ENCODE measurements at places on chromosomes 3 and 15.

DNA sequence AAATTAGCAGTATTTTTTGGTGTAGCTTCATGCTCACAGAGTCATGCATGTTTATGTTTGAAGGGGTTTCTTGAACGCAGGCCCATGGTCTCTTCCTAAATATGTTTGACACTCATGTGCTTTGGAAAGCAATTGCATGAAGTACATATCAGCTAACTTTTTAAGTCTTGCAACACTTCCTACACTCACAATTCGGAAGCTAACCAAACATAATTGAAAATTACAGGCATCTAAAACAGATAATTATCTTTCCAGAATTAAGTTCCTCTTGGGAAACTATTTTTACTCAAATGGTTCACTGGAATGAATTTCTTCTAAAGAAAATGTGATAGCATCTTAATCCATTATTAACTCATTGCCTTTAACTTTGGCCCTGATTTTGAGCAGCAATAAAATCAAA lies 438.9 kb downstream of the RAP2B start:
- H3K4me3 ChIP-seq, result no peak overlapping the region
- H3K36me3 ChIP-seq, result no peaks in the 10 kb centered on the region

DNA sequence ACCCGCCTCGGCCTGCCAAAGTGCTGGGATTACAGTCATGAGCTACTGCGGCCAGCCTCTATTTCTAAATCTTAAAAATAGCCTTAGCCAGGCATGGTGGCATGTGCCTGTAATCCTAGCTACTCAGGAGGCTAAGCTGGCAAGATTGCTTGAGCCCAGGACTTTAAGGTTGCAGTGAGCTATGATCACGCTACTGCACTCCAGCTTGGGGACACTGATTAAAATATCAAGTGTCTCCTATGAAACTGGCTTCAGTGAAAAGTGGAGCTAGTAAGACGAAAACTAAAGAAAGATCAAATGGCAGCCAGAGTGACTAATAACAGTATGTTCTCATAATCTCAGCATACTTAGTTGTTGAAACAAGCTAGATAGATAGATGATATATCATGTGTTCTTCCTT lies 112.5 kb downstream of the STT3B start:
- H3K27ac ChIP-seq, result no peak overlapping the region
- H3K4me3 ChIP-seq, result no peak overlapping the region
- H3K36me3 ChIP-seq, result peaks cover 72% of the 10 kb centered on the region
- H3K4me1 ChIP-seq, result no peaks in the 10 kb centered on the region

- H3K4me1 ChIP-seq, result no peaks in the 10 kb centered on the region
- H3K27ac ChIP-seq, result no peak overlapping the region
- no peak for DNase-seq
- H3K36me3 ChIP-seq, result no peaks in the 10 kb centered on the region
- H3K4me3 ChIP-seq, result no peak overlapping the region
- no peaks in the 10 kb centered on the region for H3K27me3 ChIP-seq
Measured at GRCh38 chr3:81198756-81199155, 562.7 kb downstream of the GBE1 start.

- no peak for DNase-seq
- H3K27ac ChIP-seq, result no peak overlapping the region
- no peaks in the 10 kb centered on the region for H3K4me1 ChIP-seq
- no peak overlapping the region for H3K4me3 ChIP-seq
- H3K36me3 ChIP-seq, result no peaks in the 10 kb centered on the region
Measured at GRCh38 chr3:64563751-64564150, 124.0 kb downstream of the ADAMTS9 start.

GRCh38 chr15:39404767-39405181 lies 176.1 kb upstream of the THBS1 start:
- peaks cover 6% of the 10 kb centered on the region for H3K27me3 ChIP-seq
- H3K4me1 ChIP-seq, result no peaks in the 10 kb centered on the region
- no peak overlapping the region for H3K27ac ChIP-seq
- H3K4me3 ChIP-seq, result no peak overlapping the region
- no peaks in the 10 kb centered on the region for H3K36me3 ChIP-seq
- no peak for DNase-seq

- H3K27ac ChIP-seq, result no peak overlapping the region
- no peaks in the 10 kb centered on the region for H3K4me1 ChIP-seq
- no peaks in the 10 kb centered on the region for H3K27me3 ChIP-seq
Measured at GRCh38 chr3:11335056-11335608, 62.9 kb downstream of the ATG7 start.

DNA sequence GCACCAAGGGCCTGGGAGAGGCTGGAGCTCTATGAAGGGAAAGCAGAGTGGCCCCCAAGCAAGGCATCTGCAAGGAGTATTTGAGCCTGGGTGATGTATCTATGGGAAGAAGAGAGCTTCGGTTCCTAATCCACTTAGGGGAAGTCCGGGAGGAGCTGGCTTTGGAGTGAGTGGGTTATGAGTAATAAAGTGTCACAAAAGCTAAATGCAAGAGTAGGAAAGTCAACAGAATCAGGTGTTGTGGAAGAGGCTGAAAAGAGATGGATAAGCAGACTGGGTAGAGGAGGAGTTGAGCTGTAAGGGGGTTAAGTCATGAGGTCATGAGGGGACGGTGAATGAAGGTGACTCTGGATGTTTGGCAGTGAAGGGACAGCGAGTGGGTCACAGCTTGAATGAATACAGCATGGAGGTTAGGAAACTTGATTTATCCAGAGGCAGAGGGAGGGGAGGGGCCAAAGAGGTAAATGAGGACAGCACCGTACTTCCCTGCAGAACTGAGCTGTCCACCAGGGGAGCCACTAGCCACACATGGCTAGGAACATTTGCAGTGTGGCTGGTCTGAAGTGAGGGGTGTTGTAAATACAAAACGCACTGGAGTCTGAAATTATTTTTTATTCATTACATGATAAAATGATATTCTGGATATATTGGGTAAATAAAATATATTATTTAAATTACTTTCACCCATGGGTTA lies 83.3 kb downstream of the ADCY5 start:
- H3K36me3 ChIP-seq, result no peaks in the 10 kb centered on the region
- no peaks in the 10 kb centered on the region for H3K4me1 ChIP-seq
- no peak overlapping the region for H3K27ac ChIP-seq
- peaks cover 4% of the 10 kb centered on the region for H3K27me3 ChIP-seq
- no peak for DNase-seq

- no peaks in the 10 kb centered on the region for H3K4me1 ChIP-seq
- no peaks in the 10 kb centered on the region for H3K36me3 ChIP-seq
- no peak overlapping the region for H3K27ac ChIP-seq
- no peak for DNase-seq
- H3K27me3 ChIP-seq, result no peaks in the 10 kb centered on the region
- H3K4me3 ChIP-seq, result no peak overlapping the region
Measured at GRCh38 chr3:81788044-81788443, 26.6 kb upstream of the GBE1 start.

Measured in activated naive CD4-positive, alpha-beta T cell treated with anti-CD3 and anti-CD28 coated beads, Interleukin-2, amount 10 ng/mL, durations not matched to agents 7 days and 5 days (primary cell).